ENCODE measurements at places on chromosomes 7 and 10.

DNA sequence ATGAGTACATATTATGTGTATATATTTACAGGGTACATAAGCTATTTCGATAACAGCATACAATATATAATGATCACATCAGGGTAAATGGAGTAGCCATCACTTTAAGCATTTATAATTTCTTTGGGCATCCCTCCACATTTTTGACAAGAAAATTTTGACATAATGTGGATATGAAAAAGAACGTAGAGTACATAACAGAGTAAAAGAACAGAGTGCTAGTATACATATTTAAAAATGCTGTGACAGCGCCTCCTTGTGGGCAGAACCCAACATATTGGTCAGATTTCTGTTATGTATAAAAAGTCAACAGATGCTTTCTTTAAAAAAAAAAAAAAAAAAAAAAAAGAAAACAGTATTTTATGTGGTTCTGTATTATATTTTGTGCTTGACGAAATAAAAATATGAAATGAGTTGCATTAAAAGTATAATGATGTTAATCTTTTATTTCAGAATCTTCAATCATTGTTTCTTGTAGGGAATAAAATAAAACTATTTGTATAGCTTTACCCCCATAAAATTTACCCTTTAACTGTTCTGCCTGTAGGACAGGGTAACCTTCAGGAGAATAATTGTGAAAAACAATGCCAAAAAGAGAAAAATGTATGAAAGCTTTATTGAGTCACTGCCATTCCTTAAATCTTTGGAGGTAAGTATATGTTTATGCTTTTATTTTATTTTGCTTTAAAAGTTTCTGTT lies 18.3 kb upstream of the HBP1 start:
- DNase-seq: peak; percentile 91

- DNase-seq: no peak
These were observed 27.1 kb downstream of the PCGF5 start for GRCh38 chr10:91247360-91248111.

DNA sequence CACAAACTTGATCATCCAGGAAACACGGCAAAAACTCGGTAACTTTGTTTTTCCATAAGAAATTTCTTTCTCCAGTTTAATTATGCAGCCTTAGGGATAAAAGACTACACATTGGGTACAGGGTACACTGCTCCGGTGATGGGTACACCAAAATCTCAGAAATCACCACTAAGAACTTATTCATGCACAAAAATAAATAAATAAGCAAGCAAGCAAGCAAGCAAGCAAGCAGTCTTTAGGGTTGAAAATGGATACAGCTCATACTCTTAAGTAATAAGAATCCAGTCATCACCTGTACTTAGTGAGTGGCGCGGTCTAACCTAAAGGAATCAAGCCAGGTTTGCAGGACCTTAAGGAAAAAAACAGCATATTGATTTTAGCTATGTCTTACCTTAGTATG lies 30.0 kb downstream of the MCM10 start:
- DNase-seq: no peak

DNA sequence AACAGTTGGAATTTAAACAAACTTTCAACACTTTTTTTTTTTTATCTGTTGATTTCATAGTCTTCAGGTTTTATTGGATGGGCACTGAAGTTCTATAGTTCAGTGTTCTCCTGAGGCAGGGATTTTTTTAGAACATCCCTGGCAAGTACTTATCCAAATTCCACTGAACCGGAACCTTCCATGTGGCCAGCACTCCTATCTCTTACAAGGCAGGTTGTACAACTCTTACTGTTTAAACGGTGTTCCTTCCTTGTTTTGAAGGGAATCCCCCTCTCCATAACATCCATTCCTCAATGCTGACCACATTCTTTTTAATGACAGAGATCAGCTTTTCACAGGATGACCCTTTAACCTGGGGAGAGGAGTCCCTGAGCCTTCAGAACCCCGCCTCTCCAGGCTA lies 238.9 kb upstream of the CTBP2 start:
- DNase-seq: no peak

GRCh38 chr10:101625821-101626412 lies 37.8 kb downstream of the DPCD start:
- no peak for DNase-seq

DNA sequence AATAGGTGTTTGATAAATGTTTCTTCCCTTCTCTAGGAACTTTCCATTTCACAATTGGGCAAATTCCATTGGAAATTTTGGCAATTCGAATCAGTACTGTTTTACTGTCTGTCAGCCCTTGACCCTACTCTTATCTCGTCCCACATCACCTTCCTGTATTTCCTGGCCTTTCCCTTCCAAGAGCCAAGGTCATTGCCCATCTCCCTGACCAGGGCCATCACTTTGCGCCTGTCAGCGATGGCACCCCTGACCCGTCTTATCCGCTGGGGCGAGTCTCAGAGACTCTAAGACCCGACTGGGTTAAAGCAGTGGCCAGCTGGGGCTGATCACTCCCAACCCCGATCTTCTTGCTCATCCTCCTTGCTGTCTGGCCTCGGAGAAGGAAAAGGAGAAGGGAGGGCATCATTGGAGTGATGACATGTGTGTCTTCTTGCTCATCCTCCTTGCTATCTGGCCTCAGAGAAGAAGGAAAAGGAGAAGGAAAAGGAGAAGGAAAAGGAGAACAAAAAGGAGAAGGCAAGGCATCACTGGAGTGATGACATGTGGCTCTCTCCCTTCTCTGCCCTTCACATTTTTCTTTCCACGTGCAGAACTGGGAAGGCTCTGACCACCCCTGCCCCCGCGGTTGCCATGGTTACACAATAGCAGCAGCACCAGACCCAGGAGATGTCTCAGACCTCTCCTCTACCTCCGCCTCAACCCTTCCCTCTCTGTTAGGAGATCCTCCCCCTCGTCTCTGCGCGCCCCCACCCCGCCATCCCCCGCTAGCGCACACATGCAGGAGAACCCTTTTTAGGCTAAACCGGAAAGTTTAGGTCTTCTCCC lies 2.0 kb downstream of the SEMA3D start:
- no peak for DNase-seq

- DNase-seq: no peak
These were observed 169.6 kb upstream of the PTN start for GRCh38 chr7:137513091-137513490.

- no peak for DNase-seq
These were observed 79.6 kb downstream of the BMPR1A start for GRCh38 chr10:86836044-86836443.

DNA sequence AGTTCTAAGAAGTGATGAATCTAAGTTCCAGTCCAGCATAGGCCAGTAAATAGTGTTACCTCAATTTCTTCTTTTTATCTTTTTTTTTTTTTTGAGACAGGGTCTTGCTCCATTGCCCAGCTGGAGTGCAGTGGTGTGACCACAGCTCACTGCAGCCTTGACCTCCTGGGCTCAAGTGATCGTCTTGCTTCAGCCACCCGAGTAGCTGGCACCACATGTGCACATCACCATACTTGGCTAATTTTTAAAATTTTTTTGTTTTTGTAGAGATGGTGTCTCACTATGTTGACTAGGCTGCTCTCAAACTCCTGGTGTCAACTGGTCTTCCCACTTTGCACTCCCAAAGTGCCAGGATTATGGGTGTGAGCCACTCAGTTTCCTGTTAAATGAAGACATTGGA lies 126.6 kb upstream of the LYZL2 start:
- DNase-seq: no peak

DNA sequence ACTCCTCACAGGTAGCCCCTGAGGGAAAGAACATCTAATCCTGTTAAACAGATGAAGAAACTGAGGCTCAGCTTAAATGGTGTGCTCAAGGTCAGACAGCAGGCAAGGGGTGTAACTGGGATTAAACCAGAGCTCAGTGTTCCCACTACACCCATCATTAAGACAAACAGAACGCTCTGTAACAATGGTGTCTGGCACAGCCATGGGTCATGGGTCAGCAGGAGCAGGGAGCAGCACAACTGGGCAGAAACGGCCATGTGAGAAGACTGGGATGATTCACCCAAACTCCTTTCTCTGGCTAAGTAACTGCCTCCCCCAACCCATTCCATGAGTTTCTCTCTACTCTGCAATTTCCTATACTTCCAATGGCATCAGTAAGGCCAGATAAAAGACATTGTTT lies 85.5 kb upstream of the PDE1C start:
- DNase-seq: no peak

GRCh38 chr7:75739796-75740672 lies 1.3 kb upstream of the HIP1 start:
- DNase-seq: peak; percentile 74

- no peak for DNase-seq
These were observed 21.1 kb upstream of the SH2D4B start for GRCh38 chr10:80516506-80517075.
